NCI-H345 (cell line): ENCODE measurements at places on chromosomes 5 and 9.
A peak's percentile ranks its signal among the peaks of the same experiment; 100 is the strongest.

DNA sequence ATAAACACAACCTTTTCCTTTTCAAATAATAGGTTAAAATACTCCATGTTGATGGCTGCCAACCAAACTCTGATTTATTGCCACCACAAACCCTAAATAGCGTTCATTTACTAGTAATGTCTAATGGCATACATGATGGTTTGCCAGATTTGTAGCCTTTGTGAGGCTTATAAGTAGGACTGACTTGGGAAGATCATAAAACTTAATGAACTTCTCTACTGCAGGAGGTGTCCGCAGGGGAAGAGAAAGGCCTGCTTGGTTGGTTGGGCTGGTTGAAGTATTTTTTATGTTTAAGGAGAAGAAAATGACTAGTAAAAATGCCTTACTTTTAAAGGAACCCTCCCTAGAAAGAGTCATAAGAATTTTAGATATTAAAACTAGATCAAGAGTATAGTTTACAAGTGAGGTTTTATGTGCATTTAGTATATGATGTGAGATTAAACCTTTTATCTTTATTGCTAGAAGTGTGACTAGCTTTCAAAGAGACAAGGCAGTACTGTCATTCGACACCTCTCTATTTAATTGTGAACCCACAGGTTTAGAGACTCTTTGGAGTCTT, 5.0 kb downstream of the PBX3 start:
- DNase-seq = no peak

DNA sequence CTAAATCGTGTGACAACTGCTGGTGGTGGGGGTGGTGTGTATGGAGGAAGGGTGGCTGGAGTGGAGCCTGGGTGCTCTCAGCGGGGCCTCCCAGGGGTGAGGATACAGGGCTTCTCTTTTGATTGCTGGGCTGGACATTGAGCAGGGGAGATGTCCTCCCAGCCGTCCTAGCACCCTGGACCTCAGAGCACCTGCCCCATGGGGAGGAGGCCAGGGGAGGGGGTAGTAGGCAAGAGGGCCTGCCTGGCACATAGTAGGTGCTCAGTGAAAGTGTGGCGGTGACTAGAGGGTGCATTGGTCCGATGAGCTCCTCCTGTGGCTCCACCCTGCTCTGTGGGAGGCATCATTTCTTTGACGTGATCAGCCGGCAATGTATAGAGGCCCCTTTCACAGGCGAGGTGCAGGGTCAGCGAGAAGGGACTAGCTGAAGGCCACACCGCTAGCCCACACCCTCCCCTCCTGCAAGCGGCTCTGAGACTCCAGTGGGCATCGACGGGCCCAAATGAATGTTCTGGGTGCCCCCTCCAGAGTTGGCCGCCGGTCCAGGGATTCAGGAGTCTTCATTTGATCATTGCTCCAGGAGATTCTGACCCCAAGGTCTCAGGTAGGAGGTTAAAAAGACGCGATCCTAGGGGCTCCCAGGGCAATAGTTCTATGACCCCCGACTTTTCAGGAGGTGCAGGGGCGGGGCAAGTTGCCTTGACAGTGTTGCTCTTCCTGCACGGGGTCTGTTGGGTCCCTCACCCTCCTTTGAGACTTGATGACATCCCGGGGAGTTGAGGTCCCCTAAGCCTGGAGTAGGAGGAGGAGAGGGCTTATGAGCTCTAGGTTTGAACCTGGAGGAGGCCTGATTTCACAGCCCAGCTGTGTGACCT, 255.5 kb downstream of the PBX3 start:
- no peak for DNase-seq

DNA sequence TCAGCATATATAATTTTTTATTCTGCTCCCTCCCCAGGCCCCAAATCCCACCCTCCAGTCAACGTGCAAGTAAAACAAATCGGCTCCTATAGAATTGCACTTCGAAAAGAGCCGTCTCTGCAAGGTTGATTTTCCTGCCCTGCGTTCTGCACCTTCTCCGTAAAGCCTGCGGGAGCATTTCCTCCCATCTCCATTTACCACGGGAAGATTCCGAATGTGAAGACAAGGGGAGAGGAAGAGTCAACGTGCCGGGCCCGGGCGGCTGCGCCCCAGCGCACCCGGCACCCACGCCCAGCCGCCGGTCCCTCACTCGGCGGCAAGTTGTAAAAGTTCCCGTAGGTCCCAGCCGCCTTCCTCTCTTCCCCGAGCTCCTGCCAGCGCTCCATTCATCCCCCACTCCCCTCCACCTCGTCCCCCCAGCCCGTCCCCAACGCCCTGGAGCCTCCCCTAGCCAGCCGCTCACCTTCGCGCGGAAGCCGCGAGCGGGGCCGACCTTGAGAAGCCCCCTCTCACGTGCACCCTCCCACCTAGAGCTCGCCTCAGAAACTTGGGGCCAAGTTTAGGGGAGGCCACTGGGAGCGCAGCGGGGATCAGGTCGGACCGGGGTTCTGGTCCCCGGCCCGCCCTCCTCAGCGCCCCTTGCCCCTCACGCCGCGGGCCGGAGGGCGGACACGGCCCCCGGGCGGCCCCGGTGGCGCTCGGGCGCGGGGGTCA, 431 bp downstream of the BNC2 start:
- DNase-seq = peak; percentile 11

DNA sequence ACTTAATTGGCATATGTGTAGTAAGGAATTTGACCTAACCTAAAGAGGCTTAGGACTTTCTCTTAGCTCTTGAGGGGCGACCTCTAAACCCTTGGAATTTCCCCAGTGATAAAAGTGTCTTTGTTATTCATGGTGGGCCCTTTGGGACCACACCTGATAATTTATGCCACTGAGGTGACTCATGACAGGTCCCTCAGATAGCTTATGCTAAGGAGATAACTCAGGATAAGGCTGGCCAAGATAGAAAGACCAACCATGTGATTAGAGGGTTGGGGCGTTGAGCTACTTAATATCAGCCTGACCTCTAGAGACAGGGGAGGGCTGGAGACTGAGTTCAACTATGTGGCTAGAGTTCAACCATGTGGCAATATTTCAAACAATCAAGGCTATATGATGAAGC, 218.1 kb downstream of the AP3B1 start:
- no peak for DNase-seq

DNA sequence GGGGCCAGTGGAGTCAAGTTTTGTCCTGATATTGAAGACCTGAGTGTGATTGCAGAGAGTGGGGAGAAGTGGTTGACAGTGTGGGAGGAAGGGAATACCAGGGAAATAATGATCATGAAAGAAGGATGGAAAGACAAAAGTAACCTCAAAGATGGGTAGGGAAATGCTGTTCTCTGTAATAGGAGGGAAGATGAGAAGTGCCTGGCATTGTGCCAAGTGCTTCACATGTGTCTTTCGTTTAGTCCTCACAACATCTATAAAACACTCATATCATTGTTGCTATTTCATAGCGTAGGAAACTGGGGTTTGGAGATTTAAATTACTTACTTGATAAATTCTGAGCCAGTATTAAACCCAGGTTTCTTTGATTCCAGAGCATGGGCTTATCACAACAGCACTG, 472.3 kb downstream of the LRRC70 start:
- DNase-seq = no peak

- DNase-seq = no peak
Measured at GRCh38 chr9:108019821-108020220, 530.3 kb upstream of the KLF4 start.

GRCh38 chr9:68955330-68955729, 58.6 kb downstream of the PRKACG start:
- no peak for DNase-seq

GRCh38 chr5:109571785-109572184, 117.9 kb upstream of the MAN2A1 start:
- DNase-seq = no peak
